NCI-H2227 treated with DMSO at 0.1 percent for 48 hours (cell line): ENCODE measurements at places on chromosomes 12 and 14.

DNA sequence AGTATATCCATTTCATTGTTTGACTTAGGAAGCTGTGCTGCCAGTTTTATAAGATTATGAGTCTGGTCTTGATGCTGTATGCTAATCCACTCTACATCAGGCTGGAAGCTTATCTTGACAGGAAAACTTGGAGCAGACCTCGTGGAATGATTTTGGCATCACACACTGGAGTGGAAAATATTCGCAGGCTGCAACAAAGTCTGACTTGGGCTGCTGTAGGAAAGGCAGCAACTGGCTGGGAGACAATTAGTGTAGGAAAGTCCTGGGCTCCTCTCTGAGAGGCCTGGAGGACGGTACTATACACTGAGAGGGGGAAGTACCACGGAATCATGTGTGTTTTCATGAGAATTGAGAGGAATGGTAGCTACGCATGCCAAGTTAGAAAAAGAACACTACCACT, 383.7 kb downstream of the ETNK1 start:
- no peak for DNase-seq

- no peak for DNase-seq
Observed at GRCh38 chr14:23421594-23421993, 13.5 kb upstream of the MYH6 start.

DNA sequence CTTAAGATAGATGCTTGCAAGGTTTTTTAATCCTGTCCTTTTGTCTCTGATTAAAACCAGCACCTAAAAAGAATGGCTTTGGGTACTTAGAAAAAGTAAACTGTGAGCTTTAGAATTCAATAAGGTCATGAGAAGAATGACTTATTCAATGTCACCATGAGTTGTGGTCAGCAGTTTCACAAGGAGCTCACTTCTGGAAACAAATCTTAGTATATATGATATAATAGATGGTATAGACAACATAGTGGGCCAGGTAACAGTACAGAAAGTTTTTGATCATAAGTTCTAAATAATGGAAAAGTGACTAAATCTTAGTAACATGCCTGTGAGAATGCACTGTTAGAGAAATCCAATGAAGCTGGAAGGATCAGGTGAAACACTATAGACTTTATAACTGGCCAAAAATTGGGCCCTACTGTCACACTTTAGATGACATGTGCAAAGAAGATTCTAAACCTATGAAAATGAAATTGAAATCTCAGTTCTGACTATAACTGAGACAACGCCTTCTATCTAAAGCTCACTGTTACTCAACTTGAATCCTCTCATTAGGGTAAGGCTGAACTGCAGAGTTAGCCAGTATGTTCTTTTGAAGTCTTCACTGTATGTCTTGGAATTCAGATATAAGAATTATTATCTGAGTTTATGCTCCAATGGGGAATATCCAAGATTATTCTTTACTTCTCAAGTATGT, 42.4 kb upstream of the RAD51AP1 start:
- DNase-seq, result no peak

DNA sequence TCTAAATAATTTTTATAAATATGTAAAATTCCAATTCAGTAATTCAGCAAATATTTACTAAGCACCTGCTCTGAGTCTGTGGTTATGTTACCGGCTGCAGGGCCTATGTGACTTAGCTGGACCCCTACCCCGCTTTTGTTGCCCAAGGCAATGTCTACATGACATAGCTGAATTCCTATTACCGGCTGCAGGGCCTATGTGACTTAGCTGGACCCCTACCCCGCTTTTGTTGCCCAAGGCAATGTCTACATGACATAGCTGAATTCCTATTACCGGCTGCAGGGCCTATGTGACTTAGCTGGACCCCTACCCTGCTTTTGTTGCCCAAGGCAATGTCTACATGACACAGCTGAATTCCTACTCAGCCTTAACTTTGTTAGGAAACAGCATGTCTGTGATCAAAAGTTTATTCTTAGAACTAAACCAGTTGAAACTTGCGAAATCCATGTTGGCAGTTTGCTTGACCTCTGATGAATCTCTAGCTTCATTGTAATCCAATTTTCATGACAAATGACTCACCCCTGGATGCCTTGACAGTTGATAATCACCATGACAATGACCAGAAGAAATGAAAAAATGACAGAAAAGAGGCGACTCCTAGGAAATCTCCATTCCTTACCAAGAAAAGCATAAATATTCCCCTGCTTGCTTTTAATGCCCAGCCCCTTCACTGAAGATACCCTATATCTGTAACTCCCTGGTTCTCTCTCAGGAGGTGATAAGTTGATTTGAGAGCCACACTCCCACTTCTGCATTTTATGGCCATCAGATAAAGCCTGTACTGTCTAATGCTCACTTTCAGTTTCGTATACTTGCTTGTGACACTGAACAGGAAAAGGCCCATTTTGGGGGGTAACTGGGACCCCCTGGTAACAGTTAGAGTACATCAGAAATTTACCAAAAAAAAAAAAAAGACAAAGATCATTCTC, 148.4 kb upstream of the SYT10 start:
- no peak for DNase-seq

DNA sequence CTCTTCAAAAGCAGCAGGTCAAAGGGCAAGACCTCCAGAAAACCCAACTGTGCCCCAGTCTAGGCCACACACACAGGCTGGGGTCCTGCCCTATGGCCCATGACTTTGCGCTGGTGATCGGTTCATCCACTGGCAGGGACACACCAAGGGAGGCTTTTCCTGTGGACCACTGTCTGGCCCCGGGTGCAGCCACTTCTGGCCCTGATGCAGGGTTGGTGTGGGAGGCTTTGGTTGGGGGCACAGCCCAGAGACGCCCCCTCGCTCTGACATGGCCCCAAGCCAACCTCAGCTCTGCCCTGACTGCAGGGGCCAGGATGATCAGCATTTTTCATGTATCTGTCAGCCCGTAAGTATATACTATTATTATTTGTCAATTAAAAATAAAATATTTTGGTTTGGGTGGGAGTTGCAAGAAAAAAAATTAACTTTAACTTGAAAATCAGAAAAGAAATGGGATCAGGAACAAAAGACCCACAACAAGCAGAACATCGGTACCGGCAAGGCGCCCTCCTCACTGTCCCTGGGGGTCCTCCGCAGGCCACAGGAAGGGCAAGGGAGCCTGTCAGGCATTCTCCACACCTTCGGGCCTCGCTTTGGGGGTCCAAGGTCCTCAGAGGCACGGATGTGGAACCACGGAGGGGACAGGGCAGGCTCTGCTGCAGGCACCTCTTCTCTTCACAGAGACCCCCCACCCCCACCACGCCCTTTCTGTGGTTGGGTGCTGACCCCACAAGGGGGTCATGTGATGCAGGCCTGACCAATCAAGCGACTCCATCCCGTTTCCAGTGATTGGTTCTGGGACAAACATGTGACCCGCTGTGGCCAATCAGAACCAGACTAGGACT, 181.5 kb upstream of the SFSWAP start:
- DNase-seq, result no peak

DNA sequence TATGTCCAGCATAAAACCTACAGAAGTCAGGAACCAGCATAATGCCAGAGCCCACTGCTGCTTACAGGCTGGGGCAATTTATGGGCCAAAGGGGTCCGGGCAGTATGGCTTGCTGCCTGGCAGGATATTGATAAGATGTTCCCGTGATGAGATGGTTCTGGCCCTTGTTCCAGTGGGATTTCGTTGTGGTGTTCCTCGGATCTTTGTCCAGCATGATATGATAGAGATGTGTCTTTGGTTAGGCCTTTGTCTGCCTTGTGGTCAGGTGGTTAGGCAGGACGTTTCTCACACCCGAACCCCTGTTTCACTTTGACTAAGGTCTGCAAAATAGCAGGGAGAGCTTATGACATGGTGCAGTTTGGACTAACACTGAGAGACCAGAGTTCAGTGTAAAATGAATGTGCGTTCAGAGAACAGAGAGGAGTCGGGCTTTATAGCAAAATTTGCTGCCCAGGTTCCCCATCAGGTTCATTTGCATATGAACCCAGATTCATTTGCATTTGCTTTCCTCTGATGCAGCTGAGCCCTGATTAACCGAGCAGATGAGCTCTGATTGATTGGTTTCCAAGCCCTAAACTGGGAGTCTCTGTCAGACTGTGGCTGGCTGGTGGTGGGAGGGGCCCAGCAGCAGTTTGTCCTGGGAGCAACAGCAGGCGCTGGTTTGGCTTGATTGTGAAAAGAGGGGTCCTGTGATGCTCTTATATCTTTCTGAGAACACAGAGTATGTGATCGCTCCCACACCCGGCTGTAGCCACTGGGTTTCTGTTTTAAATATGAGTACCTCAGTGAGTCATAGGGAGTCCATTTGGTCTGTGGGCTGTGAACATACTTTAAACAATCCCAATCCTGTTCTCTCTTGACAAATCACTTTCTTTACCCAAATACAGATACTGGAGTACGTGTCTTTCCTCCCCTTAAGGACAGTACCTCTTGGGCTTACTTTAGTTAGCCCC, 156.3 kb upstream of the PZP start:
- no peak for DNase-seq
